ENCODE measurements at places on chromosomes 1 and 21. TPM values are rescaled to one million over a fixed set of nuclear protein-coding genes. Genes with fewer than 3 reads are reported as not detected.
A peak's percentile ranks its signal among the peaks of the same experiment; 100 is the strongest.

- no peak for DNase-seq
Observed at GRCh38 chr1:107181253-107181969, 40.6 kb downstream of the NTNG1 start.

DNA sequence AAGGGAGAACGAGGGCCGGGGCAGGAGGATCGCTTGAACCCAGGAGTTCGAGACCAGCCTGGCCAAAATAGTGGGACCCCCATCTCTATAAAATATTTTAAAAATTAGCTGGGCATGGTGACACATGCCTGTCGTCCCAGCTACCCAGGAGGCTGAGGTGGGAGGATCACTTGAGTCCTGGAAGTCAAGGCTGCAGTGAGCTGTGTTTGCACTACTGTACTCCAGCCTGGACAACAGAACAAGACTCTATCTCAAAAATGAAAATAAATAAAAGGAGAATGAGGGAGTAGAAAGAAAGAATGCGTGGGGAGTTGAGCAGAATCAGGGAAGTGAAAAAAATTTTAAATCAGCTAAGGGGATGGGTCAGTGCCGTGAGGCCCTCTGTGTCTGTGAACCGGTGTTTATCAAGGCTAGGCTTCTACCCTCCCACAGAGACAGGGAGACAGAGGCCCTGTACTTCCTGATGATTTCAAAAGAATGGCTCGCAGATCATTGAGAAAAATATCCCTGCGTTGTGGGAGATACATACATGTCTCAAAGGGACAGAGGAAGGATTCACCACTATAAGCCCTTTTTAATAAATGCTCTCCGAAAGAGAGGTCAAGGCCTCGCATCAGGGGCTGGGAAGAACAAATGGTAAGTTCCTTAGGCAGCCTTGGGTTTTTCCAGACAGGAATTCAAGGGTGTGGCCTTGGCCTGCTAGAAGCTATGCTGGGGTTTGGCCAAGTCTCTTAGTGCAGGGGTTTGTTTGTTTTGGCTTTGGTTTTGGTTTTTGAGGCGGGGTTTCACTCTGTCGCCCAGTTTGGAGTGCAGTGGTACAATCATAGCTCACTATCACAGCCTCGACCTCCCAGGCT lies 20.7 kb downstream of the IL10RB start:
- DNase-seq = peak; percentile 78

- DNase-seq = no peak
Observed at GRCh38 chr1:178241837-178242236, 147.9 kb downstream of the RASAL2 start.

Gene SYTL1
- 0.81 TPM for total RNA-seq

- no peak for DNase-seq
Observed at GRCh38 chr1:87810166-87810565, 481.5 kb downstream of the LMO4 start.

DNA sequence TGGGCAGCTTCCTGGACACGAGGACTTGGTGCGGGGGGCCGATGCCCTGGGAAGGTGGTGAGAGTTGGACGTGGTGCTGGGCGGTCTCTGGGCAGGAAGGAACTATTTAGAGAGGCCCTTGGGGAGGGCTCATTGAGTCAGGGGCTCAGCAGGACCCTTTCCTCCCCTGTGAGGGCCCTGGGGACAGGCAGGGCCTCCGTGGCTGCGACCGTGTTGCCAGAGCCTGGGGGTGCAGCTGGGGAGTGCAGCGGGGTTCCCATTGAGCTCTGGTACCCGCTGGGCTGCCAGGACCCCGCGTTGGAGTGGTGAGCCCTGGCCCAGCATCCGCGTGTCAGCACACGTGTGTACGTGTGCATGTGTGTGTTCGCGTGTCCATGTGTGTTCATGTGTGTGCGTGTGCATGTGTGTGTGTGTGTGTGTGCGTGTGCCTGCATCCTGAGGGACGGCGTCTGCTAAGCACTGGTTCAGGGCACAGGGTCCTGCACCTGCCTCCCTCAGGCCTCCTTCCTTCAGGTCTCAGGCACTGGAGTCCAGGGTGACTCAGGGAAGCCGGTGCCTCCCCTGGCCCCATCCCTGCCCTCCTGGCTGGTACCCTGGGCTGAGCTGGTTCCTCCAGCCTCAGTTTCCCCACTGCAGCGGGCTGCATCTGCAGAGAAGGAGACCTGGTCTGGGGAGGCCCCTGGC lies 10.7 kb downstream of the RNF223 start:
- DNase-seq = no peak

DNA sequence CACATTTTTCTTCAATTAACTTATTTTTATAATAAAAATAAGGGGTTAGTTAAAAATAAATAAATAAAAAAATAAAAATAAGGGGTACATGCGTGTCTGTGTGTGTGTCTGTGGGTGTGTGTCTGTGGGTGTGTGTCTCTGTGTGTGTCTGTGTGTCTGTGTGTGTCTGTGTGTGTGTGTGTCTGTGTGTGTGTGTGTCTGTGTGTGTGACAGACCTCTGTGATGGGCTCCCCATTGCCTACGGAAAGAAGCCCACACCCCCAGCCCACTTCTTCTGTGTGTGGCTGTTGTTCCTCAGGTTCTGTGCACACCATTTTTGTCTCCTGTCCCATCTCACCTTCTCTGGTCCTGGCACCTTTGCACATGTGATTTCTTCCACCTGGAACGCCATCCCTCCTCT lies 9.9 kb downstream of the PHLDA3 start:
- DNase-seq = no peak

DNA sequence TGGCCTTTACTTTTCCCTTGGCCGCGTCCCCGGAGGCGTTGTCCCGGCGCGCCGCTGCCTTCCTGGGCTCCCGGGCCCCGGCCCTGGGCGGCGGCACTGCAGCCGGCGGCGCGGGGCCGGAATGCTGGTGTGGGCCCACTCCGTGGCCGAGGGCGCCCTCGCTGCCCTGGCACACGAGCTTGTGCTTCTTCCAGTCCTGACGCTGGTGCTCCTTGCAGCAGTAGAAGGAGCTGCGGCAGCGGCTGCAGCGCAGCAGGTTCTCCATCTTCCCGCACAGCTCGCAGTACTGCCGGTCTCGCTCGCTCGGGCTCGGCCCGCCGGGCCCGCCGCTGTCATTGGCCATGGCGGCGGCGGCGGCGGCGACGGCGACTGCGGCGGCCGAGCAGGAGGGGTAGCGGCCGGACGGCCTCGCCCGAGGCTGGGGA lies 529 bp downstream of the EGLN1 start:
- no peak for DNase-seq

Gene SF3B4
- total RNA-seq = 11.5 TPM

Gene CA6
- total RNA-seq = not detected

Gene C1orf87
- not detected for total RNA-seq

Gene RAB29
- 20.7 TPM for total RNA-seq

DNA sequence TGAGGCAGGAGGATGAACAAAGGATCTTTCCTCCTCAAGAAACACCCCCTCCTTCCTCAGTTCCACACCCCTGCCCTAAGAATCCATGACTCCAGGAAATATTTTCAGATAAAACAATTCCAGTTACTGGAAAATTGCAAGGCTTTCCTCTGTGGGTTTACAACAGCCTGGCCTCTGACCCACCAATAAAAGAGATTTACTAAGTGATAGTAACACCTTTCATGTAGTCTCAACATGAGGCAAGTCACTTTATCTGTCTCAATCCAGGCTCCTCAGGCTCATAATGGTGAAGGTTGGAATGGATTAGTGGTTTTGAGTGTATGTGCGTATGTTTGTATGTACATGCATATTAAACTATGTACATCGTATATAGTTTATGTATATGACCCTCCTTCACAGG lies 71.4 kb upstream of the PPP2R5A start:
- DNase-seq = no peak

GRCh38 chr1:97366984-97367383 lies 553.9 kb downstream of the DPYD start:
- no peak for DNase-seq

Gene CYP4X1
- 2.4 TPM for total RNA-seq

- no peak for DNase-seq
Observed at GRCh38 chr1:205582471-205583291, 49.1 kb downstream of the ELK4 start.

Gene FMOD
- 1.7 TPM for total RNA-seq

Gene CFAP57
- not detected for total RNA-seq

- DNase-seq = no peak
Observed at GRCh38 chr21:45496151-45496967, 45.9 kb downstream of the SLC19A1 start.

Gene SERPINC1
- 2,515 TPM for total RNA-seq

DNA sequence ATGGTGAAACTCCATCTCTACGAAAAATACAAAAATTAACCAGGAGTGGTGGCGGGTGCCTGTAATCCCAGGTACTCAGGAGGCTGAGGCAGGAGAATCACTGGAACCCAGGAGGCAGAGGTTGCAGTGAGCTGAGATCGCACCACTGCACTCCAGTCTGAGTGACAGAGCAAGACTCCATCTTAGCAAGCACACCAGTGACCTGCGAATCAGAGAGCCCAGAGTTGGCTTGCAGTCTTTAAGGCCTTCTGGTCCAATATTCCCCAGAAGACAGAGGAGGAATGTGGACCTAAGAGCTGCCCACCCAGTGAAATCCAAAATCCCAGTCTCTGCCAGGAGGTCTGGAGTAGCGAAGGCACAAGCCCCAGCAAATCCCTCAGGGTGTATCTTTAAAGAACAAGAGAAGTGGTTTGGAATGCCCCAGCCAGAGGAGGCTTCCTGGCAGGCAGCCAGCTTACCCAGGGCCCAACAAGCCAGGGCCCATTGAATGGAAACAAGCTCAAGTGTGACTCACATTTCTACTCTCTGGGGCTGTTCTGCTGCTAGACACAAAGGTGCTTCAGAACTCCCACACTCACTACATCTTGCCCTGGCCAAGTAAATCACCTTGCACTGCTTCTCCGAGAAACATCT lies 23.9 kb downstream of the GPR161 start:
- no peak for DNase-seq

DNA sequence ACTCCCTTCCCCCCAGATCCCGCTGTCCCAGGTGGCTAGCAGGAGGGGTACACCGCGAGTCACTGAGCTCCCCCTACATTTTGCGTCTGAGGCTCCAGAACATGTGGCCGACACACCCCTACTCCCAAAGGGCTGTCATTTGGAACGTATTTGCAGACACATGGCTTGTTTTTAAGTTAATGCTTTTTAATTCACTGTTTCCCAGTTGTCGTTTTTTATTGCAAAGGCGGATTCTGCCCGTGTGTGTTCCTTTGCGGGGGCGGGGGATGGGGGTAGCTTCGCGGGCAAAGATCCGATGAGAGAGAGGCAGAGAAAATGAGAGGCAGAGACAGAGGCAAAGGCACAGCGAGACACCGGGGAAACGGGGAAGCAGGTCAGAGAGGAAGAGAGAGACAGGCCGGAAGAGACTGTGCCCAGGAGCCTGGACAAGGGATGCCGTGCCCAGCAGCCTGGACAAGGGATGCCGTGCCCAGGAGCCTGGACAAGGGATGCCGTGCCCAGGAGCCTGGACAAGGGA lies 270.2 kb downstream of the FOXD2 start:
- no peak for DNase-seq

Gene PFDN2
- 22.0 TPM for total RNA-seq

GRCh38 chr1:82597649-82598048 lies 796.9 kb downstream of the ADGRL2 start:
- DNase-seq = no peak

Gene RNASEL
- total RNA-seq = 2.2 TPM

- DNase-seq = no peak
Observed at GRCh38 chr1:229028544-229028943, 242.4 kb upstream of the RAB4A start.

DNA sequence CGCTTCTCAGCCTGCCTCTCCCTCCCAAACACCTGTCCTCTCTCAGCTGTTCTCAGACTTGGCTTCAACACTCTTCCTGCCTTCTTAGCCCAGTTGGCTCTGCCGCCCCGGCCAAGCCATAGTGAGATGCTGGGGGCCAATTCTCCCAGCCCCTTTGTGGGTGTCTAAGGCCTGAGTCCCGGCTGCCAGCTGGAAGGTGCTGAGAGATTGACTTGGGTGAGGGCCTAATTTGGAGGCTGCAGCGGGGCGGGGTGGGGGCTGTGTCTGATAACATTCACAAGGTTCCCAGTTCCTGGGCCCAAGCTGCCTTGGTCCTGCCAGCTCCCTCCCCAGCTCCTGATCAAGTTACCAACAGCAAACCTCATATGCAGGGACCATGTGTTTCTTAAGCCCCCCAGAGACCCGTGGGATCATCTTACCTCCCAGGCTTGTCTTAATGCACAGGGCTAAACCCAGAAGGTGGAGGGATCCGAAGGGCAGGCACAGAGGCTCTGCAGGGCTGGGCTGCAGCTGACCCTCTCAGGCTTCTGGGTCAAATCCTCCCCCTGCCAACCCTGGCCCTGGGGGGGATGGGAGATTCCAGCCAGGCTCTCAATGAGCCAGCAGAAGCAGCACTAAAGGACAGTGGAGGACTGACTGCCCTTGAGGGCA lies 9.8 kb downstream of the INKA2 start:
- no peak for DNase-seq

Gene BRINP3
- not detected for total RNA-seq

GRCh38 chr1:234458352-234459017 lies 20.5 kb downstream of the TARBP1 start:
- no peak for DNase-seq

Gene CD53
- 9.3 TPM for total RNA-seq

DNA sequence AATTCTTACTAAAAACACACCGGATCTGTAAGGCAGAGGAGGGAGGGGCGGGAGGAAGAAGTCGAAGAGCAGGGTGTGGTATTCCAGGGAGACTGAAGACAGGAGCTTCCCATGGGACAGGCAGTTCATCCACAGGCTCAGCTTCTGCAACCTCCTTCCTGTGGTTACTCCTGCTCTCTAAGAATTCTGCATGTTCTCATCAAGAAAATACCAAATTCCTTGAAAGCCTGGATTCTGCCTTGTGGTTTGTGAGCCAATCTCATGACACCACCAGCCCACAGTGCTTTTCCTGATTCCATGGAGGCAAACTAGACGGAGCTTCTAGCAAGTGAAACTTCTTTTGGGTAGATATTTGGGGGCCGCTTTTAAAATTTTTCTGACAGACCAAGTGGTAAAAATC lies 1.1 kb upstream of the ST6GALNAC3 start:
- no peak for DNase-seq

Gene HCN3
- total RNA-seq = 2.5 TPM

DNA sequence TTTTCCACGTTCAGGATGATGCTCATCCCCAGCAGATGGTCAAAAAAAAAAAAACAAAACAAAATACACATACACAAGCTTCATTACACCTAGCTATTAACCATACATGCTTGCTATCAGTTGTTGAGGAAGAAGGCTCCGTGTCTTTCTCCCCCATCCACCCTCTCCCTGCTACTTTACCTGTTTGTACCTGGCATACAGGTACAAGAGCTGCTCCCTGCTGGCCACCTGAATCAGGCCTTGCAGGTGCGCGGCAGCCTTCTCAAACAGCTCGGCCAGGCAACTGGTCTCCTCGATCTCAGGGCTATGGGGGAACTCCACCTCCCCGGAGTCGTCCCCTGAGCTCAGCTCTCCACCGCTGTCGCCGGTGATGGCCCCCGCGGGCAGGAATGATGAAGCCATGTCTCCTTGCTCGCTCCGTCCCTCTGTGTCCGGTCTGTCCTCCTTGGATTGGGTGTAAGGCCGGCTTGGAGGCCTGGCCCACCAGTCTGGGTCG lies 464 bp downstream of the ACBD6 start:
- DNase-seq = no peak

DNA sequence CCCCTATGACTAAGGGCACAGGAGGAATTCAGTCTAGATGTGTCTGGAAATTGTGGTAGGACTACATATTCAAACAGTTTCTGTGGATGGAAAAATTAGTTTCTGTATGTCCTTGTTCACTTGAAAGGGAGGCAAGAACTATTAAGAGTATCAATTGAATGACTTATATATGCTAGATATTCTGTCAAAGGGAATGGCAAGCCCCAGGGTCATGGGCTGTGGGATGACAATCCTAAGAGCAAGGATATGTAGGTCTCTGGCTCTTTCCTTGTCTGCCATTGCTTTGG lies 383.5 kb upstream of the B3GALT2 start:
- no peak for DNase-seq

GRCh38 chr1:211825980-211826379 lies 4.6 kb downstream of the LPGAT1 start:
- no peak for DNase-seq

GRCh38 chr1:88983791-88984559 lies 8.5 kb downstream of the KYAT3 start:
- DNase-seq = no peak

All from left lobe of liver (tissue), 2 donors.